Effector CD4-positive, alpha-beta T cell (primary cell): ENCODE measurements at places on chromosomes 1 and 21.

DNA sequence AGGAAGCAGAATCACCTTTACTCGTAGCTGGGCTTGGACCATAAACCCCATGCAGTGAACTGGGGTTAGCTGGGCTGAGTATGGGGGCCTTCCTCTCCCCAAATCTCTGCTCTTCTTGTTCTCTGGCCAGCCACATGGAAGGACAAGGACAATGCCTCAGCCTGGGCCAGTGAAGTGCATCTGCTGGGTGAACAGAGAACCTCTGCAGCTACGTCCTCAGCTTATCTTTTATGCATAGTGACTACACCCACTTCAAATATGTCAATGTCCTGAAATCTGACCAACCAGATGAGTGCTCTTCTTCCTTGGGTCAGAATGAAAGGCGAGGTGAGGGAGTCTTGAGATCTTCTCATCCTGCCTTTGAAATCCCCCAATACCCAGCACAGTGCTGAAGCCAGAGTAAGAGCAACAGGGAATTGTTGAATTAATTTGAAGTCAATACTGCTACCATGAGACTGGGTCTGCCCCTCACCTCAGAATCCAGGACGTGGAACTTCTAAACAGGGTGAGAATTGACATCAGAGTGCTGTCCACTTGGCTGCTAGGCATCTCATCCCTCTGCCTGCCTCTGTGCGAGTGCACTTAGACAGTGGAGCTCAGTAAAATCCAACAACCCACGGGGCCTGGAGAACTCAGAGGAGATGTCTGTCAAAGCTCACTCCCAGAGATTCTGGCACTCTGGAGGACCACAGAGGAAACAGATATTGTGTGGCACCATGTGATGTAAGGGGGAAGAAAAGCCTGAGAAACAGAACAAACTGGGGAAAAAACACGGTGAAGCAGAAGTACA, 99.0 kb downstream of the IER5 start:
- no peak for DNase-seq

DNA sequence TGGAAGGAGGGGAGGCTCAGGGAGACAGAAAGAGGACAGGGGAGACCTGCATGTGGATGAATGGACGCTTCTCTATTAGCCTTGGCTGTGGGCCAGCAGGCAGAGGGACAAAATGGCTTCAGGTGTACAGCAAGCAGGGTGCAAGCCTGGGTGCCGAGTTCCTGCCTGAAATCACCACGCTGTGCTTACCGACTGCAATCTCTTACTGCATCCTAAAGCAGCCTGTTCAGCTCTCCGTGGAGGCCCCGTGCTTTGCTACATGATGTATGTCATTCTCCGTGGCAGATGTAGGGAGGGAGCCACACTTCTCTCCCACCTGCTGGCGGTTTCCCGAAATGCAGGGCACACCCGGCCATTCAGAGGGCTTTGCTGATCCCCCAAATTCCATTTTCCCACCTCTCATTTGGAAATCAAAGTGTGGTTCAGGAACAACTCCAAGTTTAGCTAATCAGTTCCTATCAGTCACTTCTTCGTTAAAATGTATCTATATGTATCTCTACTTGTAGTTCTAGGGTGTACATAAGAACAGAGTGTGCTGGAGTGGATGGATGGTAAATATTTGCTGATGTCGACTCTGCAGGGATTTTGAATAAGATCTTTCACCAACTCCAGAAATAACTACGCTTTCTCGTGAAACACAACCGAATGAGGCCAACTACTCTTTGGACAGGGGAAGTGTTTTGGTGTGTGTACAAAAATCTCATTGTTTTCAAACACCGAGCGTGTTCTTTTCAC, 122.3 kb upstream of the BACE2 start:
- no peak for DNase-seq

DNA sequence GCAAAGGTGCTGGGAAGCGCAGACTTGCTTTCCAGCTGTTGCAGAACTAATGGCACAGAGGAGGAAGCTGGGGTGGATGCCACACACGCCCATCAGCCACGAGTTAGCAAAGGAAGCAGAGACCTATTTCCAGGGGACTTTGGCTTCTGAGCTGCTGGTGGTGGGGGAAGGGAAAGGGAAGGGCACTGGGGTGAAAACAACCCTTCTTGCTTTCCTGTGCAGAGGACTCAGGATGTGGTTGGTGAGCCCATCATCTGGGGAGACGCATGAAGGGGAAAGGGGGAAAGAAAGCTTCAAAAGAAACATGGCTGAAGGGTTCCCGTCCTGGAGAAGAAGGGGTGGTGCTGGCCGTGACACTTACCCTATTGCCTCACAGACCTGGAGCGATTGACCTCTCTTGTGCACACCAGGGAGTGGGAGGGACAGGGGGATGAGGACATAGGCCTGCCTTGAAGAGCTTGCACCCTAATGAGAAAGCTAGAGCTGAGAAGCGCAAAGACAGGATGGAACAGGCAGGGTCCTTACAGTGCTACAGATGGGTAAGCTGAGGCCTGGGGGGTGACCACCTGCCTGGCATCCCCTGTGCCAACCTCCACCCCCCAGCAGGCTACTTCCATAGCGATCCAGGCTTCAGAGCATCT, 140.8 kb upstream of the RAB4A start:
- DNase-seq = no peak

- no peak for DNase-seq
Observed at GRCh38 chr21:39153842-39154241, 29.4 kb downstream of the PSMG1 start.

- no peak for DNase-seq
Observed at GRCh38 chr1:114104949-114105348, 48.7 kb downstream of the SYT6 start.

- no peak for DNase-seq
Observed at GRCh38 chr1:53899206-53899628, 5.2 kb downstream of the DIO1 start.

- peak; percentile 25 for DNase-seq
Observed at GRCh38 chr1:7948960-7949359, 8.3 kb upstream of the TNFRSF9 start.

DNA sequence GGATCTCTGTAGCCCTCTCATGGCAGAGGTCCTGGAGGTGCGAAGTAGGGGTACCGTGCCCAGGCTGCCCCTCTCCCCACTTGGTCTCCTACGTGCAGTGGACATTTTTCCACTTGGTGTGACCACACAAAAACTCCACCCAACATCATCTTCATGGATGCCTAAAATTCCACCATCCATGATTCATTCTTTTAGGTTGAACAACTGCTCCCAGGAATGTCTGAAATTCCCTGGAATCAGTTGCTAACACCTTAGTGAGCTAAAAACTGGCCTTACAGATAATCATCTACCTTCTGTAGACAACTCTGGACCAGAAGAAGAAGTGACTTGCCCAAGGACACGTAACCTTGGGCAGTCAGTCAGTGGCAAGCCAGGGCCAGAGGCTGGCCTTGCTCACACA, 32.1 kb upstream of the CLIC4 start:
- no peak for DNase-seq

GRCh38 chr21:28674763-28675162, 317.9 kb downstream of the LTN1 start:
- no peak for DNase-seq

DNA sequence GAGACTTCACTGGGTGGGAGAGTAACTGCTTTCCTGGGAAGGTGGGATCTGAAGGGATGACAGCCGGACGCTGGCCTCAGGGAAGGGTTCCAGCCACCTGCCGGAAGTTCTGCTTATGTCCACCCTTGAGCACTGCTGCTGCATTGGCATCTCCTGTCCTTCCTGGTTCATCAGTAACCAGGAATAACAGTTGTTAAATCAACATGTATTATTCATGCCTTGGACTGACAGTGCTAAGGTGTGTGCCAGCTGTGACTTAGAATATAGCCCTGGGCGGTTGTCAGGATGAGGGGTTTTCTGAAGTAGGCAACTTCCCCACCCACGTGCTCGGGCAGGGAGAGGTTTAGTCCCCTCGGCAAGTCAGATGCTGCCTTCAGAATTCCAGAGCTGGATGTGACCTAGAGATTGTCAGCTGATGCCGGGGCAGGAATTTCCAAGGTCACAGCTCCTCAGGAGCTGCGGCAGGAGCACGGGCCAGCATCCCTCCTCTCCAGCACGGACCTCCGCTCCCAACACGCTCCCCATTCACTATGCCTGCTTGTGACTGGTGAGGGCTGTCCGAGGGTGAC, 17.9 kb downstream of the CLDN14 start:
- DNase-seq = no peak

- DNase-seq = no peak
Observed at GRCh38 chr1:196887515-196888239, at the start of gene CFHR4. CFHR4 (plus strand) TSS chr1:196888052; CDS start chr1:196888151, 99 bp downstream.

- DNase-seq = no peak
Observed at GRCh38 chr1:154862907-154863306, 7.2 kb downstream of the KCNN3 start.
